ENCODE measurements at places on chromosomes 5 and 9.

GRCh38 chr5:77167695-77168121 lies 42.8 kb upstream of the PDE8B start:
- DNase-seq, result peak; percentile 71

DNA sequence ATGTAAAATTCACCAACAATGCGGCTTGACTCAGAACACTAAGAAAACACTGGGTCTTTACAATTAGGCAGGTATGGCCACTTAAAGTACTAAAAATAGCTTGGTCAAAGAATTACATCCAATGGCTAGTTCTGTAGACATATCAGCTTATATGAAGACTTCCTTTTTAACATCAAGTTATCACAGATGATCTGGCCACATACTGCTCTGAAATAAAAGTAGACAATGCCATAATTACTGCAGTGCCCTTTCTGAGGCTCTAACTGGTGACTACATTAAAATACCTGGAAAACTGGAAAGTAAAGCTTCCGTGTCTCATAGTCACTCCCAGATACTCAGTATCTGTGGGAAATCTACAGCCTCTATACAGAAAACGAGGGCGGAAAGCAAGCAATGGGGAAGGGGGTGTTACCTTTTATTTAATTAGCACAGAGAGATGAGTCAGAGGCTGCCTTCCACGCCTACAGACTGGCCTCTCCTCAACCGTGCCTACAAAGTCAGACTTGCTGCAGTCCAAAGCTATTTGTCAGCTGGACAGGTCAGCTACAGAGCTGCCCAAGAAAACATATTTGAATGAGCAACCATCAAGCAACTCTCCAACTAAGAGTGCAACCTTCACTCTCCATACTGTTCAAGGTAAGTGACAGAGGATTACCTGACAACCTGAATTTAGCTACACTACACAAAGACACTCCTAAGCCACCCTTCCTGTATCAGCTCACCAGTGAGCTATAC lies 8.7 kb downstream of the SERINC5 start:
- DNase-seq, result peak; percentile 89

DNA sequence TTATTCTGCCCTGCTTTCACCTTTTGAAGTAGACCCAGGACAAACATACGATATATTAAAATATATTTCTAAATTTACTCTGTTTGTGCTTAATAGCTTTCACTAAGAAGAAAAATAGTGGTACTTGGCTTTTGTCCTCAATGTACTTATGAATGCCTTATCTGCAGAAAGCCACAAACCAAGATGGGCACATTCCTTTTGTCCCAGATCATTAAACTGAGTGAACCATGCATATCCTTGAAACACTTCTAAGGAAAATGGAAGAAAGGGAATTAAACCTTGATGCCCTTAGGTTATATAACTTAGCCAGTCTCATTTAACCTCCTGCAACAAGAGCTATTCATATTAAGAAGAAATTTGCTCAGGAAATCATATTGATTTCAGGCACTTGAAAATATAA lies 553.8 kb upstream of the CDH9 start:
- peak; percentile 67 for DNase-seq

GRCh38 chr5:9105851-9106250 lies 440.0 kb downstream of the SEMA5A start:
- DNase-seq, result peak; percentile 5

- DNase-seq, result no peak
These were observed 1.4 kb upstream of the CTXN3 start for GRCh38 chr5:127647361-127647958.

DNA sequence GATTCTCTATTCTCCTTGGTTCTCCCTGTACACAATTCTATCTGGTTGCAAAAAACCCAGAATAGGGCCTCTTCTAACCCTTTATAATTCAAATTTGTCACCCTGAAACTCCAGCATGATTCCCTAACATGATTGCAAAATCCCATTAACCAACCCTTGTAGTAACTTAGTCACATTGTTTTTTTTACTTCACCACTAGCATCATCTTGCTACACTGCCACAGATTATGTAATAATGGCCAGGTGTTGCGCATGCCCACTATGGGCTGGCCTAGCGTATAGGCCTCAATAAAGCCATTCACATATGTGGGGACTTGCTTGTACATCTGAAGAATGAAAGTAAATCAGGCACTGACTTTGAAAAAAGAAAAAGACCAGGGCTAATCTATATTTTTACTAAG lies 25.7 kb downstream of the FAM170A start:
- DNase-seq, result peak; percentile 33

DNA sequence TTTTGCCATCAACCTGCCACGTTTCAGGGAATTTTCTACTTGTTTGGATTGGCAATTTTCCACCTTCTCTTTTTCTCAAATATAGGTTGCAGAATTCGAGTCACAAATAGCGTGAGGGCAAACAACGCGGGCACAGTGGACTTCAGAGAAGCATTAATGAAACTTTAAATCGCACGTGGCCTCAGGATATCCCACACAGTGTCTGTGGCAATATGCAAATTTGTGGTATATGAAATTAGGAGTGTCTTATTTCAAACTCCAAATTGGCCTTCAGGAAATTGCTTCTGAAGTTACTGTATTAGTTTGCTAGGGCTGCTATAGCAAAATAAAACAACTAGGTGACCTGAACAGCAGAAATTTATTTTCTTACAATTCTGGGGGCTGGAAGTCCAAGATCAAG lies 91.2 kb downstream of the MTRR start:
- no peak for DNase-seq

GRCh38 chr9:89249001-89249400 lies 62.0 kb upstream of the CKS2 start:
- DNase-seq, result no peak

DNA sequence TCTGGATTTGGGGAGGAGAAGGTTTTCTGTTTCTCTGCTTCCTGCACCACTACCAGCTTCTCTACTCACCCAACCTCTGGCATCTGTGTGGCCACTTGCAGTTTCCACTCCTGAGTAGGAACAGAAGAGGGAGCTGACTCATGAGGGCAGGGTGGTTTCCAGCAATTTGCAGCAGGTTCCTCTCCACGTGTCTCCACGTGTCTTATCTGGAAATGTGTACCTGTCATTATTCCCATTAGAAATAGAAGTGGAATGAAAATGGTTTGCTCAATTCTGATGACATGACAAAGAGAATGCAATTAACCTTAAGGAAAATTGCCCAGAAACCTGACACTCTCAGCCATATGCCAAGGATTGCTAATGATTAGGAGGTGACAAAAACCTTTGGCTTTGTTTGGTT lies 33.0 kb downstream of the EGFLAM start:
- no peak for DNase-seq

GRCh38 chr5:41161271-41161670 lies 52.1 kb downstream of the C6 start:
- no peak for DNase-seq

DNA sequence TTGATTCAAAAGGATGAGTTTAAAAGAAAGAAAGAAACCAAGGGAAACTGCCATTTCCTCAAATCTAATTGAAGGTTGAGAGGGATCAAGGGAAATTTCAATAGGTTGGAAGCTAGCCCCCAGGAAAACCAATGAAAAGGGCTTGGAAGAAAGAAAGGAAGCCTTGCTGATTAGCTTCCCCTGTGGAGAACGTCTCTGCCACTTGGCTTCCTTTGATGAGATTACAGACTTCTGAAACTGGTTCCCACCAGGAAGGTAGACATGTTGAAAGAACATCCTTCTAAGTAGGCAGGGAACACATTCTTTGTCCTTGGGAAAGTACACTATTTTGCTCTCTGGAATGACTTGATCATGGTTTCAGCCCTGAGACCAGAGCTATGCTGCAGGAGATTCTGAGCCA lies 65.5 kb upstream of the DMRTA1 start:
- no peak for DNase-seq

GRCh38 chr9:130858739-130859705 lies 24.0 kb downstream of the ABL1 start:
- no peak for DNase-seq

- no peak for DNase-seq
These were observed 20.5 kb downstream of the MAST4 start for GRCh38 chr5:66616520-66617225.

DNA sequence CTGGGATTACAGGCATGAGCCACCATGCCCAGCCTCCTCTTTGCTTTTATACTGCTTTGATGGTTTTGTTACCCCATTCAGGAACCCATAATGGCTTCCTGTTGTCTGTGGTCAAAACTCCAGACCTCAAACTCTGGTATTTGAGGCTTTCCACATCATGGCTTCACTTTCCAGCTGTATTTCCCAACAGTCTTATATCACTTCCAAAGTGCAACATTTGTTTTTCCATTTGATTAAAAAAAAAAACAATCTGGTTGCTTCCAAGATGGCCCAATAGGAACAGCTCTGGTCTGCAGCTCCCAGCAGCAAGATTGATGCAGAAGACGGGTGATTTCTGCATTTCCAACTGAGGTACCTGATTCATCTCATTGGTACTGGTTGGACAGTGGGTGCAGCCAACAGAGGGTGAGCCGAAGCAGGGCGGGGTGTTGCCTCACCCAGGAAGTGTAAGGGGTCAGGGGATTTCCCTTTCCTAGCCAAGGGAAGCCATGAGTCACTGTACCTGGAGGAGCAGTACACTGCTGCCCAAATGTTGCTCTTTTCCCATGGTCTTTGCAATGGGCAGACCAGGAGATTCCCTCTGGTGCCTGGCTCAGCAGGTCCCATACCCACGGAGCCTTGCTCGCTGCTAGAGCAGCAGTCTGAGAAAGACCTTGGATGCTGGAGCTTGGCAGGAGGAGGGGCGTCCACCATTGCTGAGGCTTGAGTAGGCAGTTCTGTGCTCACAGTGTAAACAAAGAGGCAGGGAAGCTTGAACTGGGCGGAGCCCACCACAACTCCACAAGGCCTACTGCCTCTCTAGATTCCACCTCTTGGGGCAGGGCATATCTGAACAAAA lies 458.4 kb downstream of the KDM4C start:
- peak; percentile 59 for DNase-seq

DNA sequence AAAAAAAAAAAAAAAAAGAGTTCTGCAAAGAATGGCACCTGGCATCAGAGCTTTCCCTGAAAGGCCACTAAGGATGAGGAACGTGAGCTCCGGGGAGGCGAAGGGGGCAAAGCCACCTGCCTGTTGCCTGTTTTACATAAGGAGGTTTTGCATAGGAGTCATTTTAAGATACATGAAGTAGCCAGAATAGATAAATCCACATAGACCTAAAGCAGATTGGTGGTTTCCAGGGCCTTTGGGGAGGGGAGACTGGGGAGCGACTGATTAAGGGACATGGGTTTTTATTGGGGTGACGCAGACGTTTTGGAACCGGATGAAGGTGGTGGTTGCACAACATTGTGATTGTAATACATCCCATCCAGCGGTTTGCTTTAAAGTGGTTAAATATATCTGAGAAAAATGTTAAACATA lies 7.1 kb downstream of the NEK6 start:
- no peak for DNase-seq

DNA sequence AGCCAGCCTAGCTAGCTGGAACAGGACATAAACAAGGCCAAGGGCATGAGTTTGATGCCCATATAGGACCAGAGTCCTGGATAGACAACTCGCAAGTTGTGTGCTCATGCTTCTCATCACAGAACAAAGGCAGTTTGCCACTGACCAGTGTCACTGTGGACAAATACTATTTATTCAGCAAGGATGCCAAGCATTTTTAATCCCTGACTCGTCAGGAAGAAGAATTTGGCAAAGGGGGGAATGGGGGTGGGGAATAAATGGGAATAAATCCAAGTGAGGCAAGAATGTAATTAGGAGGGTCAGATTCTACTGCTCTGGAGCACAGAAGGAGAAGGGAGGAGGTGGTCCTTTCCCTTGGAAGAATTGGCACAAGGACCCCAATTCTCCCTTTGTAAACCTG lies 46.8 kb upstream of the ANKRD55 start:
- DNase-seq, result peak; percentile 85

DNA sequence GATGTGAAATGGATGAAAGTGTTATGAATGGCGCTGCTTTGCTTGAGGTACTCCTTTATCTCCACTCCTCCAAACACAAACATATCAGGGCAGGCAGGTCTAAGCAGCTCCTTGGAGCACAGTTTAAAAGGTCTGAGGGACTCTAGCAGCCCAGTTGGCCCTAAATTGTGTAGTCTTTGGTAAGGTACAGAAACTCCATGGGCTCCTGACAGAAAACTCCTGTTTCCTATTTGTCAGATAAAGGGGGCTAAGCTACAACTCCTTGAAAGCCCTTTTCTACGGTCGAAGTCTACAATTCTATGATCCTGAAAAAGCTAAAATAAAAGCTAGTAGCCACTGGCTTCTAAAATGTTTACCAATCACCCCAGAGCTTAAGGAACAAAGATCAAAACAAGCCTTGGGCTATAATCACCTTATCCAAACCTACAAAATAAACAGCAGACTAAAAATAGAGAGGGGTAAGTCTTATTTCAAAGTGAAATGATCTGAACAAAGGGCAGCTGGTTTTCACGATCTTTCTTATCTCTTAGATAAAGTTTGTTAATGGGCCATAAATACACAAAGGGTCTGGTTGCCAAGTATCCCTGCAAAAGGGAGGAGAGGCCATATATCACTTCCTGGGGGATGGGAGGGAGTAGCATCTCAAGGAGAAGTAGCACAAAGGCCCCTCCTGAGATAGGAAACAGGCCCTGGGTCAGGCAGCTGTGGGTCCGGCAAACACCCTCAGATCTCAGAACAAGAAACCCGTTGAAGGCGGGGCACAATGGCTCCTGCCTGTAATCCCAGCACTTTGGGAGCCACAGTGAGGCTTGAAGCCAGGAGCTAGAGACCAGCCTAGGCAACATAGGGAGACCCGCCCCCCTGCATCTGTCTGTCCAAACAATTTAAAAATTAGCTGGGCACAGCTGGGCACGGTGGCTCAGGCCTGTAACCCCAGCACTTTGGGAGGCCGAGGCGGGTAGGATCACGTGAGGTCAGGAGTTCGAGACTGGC lies 28.3 kb upstream of the DENND4C start:
- no peak for DNase-seq

DNA sequence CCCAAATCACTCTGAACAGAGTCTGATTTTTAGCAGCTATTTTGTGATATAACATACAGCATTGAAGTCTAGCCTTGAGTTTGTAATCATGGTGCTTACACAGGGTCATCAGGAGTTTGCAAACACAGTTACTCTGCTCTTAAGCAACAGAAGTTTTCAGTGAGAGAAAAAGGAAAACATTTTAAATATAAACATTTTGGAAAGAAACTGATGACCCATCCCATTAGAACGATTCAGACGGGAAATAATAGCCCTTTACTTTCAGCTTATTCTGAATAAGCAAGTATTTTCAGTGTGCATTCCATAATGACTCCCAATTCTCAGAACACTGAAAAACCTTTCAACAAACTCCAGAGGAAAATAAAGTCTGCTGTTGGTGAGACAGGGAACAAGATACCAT lies 46.7 kb upstream of the TMC1 start:
- no peak for DNase-seq

DNA sequence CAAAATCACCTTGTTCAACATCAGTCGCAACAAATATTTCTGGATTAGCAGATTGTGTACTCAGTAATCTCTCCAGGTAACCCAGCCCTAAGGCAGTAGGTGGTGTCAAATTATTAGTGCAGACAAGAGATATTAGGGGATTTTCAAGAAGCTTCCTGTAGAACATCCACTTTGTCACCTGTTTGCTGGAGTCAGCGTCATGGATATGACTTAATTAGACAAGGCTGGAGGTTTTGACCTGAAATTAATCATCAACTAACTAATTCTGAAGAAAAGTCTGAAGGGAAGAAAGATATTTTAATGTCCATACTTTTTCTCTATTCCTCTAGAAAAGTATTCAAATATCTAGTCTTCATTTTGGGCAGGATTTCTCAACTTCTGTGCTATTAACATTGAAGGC lies 91.4 kb upstream of the CCDC112 start:
- no peak for DNase-seq

Measured in LHCN-M2 (cell line).